ENCODE measurements at places on chromosomes 12 and 14.

DNA sequence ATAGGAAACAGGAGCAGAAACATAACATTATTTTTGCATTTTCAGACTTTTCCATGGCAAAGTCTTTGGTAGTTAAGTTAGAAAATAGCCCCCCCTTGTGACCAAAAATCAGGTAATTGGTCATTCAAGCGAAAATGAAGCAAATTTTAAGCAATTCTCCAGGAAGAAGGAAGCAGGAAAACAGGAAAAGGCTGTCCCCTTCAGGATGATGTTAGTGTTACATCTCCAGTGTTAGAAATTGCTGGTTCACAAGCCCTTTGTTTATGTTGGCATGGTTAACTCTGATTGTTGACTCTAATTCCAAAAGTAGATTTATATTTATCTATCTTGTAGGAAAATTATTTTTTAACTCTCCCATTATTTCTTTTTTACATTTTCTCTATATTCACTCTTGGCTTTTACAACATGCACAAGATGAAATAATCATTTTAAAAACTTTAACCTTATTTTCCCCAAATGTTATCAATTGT lies 18.8 kb upstream of the GAS2L3 start:
- no peak for DNase-seq

DNA sequence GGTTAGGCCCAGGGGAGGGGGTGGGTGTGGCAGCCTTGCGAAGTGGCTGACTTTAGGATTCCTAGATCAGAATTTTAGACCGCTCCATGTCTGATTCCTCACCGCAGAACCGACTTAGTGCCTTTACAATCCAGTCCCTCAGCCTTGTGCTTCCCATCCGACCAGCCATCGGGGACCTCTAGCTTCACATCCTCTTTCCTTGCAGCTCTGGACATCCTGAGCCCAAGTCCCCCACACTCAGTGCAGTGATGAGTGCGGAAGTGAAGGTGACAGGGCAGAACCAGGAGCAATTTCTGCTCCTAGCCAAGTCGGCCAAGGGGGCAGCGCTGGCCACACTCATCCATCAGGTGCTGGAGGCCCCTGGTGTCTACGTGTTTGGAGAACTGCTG lies 557 bp downstream of the COPS7A start:
- no peak for DNase-seq

DNA sequence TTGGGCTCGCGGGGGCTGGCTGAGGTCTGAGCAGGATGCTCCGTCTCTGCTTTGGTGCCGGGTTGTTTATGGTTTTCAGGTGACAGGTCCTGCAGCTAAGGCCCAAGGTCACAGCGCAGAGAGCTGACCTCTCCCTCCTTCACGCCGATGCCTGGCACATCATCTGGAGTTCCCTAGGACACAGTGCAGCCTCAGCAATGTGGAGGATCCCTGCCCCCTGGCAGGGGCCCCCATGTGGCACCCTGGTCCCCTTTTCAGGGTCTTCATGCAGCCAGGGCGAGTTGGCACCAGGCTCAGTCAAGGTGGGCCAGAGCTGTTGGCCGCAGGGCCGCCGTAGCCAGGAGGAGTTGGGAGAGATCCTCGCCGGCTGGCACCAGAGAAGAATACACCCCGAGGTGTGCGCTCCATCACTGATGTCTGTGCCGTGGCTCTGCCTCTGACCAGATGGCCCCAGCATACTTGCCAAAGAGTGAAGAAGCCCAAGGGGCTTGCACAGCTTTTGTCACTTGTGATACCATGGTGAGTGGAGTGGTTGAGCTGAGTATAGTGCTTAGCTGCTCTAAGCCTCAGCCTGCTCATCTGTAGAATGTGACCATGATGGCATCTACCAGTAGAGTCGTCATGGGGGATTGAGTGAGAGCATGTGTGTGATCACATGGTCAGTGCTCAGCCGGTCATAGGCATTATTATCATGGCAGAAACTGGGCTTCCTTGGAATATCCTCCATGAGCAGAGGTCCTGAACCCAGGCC lies 11.0 kb downstream of the TPCN1 start:
- no peak for DNase-seq

GRCh38 chr14:56414236-56414635 lies 165.4 kb upstream of the TMEM260 start:
- no peak for DNase-seq
